ENCODE measurements at places on chromosomes 1 and 21.

- no peak for DNase-seq
Measured at GRCh38 chr1:214515544-214516433, 35.6 kb downstream of the PTPN14 start.

DNA sequence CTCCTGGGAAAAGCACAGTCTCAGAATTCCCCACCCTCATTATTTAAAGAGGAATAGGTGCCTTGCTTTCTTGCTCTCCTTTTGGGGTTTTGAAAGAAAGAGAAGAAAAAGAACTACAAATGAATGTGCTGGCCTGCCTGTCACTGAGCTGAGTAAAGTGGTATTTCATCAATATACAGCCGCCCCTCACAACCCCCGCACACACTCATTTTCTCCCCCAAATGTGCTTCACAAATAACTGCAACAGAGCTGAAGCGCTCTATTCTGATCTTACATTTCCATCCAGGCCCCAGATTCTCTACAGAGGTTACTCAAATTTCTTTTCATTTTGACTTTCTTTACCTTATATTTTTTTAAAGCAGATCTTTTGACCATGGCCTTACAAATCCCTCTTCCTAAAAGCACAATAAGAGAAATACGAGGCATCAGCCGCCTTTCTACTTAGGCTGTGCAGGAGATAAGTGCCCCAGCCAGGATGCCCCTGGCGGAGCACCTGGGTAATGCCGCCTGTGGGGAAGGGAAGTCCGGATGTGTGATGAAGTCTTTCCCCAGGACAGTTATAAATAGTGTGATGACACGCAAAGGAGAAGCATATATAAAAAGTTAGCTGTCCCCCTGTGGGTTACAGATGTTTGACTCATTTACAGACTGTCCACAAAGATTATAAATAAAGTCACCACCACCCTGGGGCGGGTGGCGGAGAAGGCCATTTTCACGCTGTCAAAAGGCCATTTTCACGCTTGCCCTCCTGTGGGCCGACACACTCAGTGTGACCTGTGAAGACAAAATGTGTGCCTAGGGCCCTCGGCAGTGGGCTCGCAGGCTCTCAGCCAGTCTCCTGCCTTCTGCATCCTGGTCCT is 6.5 kb downstream of the KCNN3 start:
- DNase-seq, result no peak

DNA sequence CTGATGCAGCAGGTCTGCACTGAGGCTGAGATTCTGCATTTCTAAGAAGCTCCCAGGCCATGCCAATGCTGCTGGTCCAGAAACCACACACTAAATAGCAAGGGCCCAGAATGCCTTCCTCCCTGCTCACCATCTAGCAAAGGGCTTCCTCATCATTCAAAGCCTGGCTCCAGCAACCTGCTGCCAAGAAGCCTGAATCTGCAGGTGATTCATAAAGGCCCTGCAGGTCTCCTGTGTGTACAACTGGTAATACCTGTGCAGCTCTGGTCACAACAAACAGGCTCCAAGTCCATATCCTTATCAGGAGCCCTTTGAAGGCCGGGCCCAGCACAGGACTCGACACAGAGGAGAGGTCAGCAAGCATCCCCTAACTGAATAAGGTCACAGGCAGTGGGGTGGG is 26.7 kb downstream of the GLIS1 start:
- DNase-seq, result no peak

DNA sequence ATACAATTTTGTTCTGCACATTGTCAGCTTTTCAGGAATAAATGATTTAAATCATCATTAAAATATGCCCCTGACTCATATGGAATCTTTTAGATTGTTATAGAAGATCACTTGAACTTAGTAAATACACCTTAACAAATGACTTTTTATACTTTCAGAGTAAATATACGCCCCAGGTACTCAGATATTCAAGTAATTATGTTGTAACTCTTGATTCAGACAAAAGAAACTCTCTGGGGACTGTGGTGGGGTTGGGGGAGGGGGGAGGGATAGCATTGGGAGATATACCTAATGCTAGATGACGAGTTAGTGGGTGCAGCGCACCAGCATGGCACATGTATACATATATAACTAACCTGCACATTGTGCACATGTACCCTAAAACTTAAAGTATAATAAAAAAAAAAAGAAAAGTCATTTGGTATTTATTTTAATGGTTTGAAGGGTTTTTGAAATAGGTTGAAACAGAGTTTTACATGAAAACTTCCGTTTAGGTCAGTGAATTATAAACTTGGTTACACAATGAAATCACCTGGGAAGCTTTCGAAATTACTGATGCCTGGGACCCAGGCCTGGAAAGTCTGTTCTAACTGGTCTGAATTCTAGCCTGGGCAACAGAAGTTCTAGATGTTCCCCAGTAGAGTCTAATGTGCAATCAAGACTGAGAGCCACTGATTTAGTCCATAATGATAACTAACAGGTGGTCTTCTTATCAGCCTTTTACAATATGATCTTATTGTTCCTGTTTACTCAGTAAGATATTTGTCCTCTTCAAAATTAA is 320.5 kb upstream of the NR5A2 start:
- DNase-seq, result no peak

- no peak for DNase-seq
Measured at GRCh38 chr1:236753964-236754363, 41.1 kb upstream of the MTR start.

DNA sequence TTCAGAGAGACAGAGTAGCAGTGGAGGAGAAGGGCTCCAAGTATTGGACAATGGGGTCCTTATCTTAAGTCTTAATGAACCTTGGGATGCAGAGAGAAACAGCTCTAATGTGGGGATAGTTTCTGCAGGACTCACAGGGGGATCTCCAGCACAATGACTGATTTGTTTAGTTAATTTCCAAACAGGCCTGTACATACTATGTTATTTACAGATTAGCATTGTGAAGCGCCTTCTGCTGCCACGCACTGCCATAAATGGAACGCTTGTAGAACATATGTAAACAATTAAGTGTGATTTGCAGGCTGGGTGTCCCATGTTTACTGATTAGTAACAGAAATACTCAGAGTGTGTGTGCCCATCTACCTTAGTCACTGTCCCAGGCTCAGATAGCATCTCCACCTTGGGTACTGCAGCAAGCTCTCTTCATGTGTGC is 56.1 kb downstream of the NTPCR start:
- no peak for DNase-seq

- no peak for DNase-seq
Measured at GRCh38 chr1:242057745-242058115, 58.8 kb upstream of the MAP1LC3C start.
